MV-4-11 (cell line): ENCODE measurements at places on chromosomes 3 and 15.
A peak's percentile ranks its signal among the peaks of the same experiment; 100 is the strongest.

GRCh38 chr3:73624821-73625665 is at the start of gene PDZRN3:
TSS of gene PDZRN3 (minus strand) at chr3:73624941.
- DNase-seq, result no peak

GRCh38 chr3:105823149-105823867 is 45.5 kb downstream of the CBLB start:
- DNase-seq, result no peak

- DNase-seq, result no peak
Measured at GRCh38 chr3:71510510-71510909, 73.0 kb downstream of the FOXP1 start.

DNA sequence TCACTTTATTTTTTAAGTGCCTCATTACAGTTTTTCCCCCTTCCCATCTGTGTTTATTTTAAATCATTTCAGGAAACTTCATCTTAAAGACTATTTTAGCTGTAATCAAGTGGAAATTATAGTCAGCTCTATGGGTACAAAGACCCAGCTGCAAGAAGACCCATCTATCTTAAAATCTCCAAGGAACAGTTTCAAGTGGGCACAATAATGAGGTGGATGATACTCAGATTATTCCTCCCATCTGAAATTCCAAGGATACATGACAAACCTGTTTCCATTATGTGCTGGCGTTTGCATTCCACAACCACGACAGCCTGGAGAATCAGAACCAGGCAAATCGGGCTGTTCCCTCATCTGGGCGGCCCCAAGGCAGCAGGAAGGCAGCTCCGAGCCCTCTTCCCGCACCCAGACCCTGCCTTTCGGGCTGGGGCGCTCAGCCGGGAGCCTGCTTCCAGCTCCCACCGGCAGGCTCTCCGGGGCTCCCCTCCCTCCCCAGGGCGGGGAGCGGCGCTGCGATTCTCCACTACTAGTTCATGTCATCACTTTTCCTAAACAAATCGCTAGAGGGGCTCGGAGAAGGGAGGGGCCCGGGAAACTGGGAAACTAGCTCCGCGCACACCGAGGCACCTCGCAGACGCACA is at the start of gene MGLL:
Gene MGLL (minus strand): TSS at position 475 of the 641 bp plus-strand sequence. CDS start 197 bp downstream, at position 278.
- no peak for DNase-seq

GRCh38 chr15:38490242-38490922 is 36.5 kb downstream of the FAM98B start:
- no peak for DNase-seq

- DNase-seq, result peak; percentile 7
Measured at GRCh38 chr3:44902628-44903027, 28.2 kb downstream of the TGM4 start.

DNA sequence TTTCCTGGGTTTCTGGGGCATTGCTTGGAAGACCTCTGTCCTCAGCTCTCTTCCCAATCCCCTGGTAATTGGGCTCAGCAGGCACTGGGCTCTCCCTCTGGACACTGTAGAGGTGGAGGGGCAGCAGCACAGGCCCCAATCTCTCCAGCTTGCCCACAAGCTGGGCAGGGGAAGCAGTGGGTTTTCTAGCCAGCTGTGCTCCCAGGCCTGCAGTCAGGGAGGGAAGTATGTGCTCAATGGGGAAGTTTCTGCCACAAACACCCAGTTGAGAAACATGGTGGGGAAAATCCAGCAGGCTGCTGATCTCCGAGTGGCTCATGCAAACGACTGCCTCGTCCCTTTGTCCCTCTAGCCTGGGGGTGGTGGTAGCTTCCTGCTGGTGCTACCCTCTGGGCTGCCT is 12.8 kb upstream of the RFT1 start:
- peak; percentile 88 for DNase-seq

DNA sequence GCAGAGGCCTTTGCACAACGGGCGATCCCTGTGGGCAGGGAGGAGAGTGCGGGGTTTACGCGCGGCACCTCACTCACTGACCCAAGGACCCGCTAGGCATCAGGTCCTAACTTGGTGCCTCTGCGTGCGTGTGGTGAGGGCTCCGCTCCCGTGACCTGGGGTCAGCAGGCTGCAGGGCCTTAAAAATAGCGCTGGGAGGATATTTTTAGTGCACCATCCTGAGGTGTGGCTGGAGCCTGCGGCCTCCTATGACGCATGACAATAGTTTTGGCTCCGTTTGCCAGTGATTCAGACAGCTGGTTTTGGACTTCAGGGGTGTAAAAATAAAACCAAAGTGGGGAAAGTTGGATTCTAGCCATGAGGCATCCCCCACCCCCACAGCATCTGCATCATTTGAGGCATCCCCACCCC is 139.0 kb downstream of the FAM43A start:
- peak; percentile 83 for DNase-seq

GRCh38 chr15:83404121-83404520 is 43.0 kb upstream of the SH3GL3 start:
- DNase-seq, result no peak

- DNase-seq, result peak; percentile 12
Measured at GRCh38 chr3:22887664-22888291, 315.3 kb upstream of the UBE2E2 start.

GRCh38 chr15:25766417-25766816 is 96.7 kb downstream of the ATP10A start:
- DNase-seq, result no peak

DNA sequence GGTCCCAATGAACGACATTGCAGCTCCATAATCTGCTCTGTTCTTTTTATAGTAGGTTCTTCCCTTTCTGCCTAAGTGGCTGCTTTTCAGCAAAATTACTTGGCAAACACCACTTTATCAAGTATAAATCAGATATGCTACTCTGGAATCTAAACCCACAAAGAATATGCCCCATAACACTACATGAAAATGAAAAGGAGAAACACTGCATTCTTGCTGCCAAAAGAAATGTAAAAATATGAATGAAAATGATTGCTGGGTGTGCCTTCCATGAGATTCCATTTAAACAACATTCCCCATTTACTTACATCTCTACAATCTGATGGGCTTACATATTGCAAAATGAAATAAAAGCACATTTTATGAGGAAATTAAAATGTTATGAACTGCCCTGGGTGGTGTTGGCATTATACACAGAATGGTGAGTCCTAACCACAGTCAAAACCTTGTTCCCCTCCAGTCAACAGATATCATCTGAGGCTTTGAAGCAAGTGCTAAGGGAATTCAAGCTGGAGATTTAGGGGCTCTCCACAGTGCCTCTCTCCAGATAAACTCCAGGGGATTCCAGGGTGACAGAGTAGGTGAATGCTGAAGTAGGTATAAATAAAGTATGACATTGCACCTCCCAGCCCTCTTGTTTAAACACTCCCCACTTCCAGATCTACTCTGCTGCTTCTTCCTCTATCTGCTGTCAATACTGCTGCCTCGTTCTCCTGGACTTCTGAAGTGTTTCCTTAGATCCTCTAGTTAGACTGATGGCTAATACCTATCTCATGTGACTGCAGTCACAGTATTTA is 136.5 kb downstream of the RORA start:
- no peak for DNase-seq

GRCh38 chr3:106570426-106570825 is 701.6 kb upstream of the CBLB start:
- no peak for DNase-seq

DNA sequence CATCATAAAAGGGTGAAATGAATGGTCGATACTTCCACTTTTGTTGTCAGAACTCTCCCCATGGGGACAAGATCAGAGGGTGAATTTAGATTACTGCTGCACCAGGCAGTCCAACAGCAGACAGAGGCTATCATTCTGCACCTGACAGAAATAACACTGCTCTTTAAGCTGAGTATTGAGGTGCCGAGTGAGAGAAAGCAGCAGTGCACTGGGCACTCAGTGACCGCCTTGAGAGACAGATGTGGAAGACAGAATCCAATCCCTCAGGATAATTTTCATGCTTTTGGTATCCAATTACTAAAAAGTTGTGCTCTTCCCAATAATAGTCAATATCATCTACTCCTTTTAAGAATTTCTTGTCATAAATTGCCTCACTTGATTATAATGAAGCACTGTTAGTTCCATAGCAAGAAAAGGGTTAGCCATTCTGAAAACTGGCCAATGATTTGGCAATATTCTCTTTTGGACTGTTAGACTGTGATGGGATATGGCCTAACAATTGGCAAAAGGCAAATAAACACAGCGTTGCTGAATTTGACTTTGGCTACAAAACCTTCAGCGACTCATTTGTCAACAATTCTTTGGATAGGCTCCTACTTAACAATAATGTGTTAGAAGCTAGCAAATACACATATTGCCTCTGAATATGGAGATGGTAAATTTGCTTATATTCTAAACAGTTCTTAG is 5.5 kb downstream of the FGF7 start:
- no peak for DNase-seq

DNA sequence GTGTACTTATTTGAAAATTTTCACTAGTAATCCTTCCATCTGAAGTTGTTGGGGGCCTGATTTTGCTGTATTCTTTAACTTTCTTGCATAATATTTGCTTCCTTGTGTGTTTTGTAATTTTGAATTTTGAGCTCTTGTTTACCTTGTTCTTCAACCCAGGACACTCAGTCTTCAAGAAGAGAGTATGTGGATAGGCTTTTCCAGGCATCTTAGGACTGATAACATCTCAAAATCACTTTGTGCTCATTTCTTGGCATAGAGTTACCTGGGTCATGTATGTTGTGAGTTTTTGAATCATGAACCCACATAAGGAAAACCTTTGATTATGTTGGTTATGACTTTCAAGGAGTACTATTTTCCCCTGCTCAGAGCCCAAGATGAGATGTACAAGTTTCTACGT is 13.4 kb downstream of the BTD start:
- no peak for DNase-seq

GRCh38 chr3:183581496-183582155 is 26.1 kb upstream of the KLHL6 start:
- no peak for DNase-seq

- DNase-seq, result no peak
Measured at GRCh38 chr3:169886671-169887070, 16.9 kb upstream of the LRRC31 start.

GRCh38 chr3:71057526-71057894 is 526.0 kb downstream of the FOXP1 start:
- no peak for DNase-seq

DNA sequence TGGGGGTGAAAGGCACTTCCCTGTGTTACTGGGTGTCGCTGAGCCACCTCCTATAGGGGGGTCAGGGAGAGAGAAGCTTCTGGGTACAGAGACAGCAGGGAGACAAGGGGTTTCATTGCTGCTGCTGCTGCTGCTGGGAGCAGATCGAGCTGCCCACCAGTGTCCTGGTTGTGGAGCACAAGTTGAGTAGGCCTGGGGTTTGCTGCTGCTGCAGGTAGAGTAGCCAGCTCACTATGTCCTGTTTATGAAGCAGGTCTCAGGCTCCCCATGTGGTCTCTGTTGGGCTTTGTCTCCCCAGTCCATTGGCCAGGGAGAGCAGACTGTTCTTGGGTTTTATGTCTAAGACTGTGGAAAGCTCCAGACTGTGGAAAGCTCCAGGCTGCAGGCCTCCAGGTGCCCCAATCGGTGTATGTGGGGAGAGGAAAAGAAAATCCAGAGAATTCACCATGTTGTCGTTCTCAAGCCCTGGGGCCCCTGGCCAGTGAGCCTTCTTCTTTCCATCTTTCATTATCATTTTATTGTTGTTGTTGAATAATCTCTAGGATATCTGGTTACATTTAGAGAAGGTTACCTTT is 157.8 kb downstream of the ADAMTS17 start:
- DNase-seq, result no peak

GRCh38 chr3:105523501-105523900 is 156.8 kb downstream of the ALCAM start:
- no peak for DNase-seq

- DNase-seq, result no peak
Measured at GRCh38 chr3:76765511-76765910, 274.4 kb upstream of the ROBO2 start.

GRCh38 chr15:66089049-66089448 is 164.5 kb downstream of the MEGF11 start:
- DNase-seq, result no peak

GRCh38 chr15:93562395-93563123 is 473.5 kb upstream of the RGMA start:
- no peak for DNase-seq

GRCh38 chr15:95829062-95829461 is 501.4 kb upstream of the NR2F2 start:
- no peak for DNase-seq

GRCh38 chr3:195708626-195709481 is 11.9 kb upstream of the MUC20 start:
- no peak for DNase-seq

DNA sequence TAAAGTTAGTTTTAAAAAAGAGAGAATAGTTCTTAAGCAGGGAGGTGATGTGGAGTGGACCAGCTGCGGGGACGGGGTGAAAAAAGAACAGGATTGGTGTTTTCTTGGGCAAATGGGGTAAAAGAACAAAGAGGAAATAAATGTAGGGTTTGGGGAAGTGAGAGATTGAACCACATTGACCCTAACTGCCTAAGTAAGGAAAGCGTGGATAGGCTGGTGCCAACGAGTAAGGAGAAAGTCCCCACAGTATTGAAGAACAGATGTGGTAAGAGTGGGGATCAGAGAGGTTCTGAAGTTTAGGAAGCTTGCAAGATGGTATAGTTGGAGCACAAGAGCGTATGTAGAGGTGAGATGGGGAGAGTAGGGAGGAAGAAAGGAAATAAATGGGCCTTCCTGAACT is 17.0 kb downstream of the IREB2 start:
- DNase-seq, result peak; percentile 98

- no peak for DNase-seq
Measured at GRCh38 chr15:31102374-31103342, 1.1 kb upstream of the TRPM1 start.

GRCh38 chr15:57667171-57667849 is 39.2 kb upstream of the POLR2M start:
- DNase-seq, result no peak

GRCh38 chr3:7238565-7239295 is 377.8 kb downstream of the GRM7 start:
- DNase-seq, result no peak

DNA sequence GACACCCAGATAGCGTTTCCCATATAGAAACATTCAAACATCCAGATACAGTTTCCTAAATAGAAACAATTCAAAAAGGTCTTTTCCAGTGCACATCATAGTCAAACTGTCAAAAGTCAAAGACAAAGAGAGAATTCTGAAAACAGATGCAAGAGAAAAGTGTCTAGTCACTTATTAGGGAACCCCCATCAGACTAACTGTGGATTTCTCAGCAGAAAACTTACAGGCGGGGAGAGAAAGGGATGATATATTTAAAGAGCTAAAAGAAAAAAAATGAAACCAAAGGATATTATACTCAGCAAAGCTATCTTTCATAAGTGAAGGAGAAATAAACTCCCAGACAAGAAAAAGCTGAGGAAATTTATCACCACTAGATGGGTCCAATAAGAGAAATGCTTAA is 22.3 kb upstream of the CX3CR1 start:
- no peak for DNase-seq

- DNase-seq, result peak; percentile 15
Measured at GRCh38 chr15:51403072-51403878, 61.8 kb downstream of the GLDN start.

DNA sequence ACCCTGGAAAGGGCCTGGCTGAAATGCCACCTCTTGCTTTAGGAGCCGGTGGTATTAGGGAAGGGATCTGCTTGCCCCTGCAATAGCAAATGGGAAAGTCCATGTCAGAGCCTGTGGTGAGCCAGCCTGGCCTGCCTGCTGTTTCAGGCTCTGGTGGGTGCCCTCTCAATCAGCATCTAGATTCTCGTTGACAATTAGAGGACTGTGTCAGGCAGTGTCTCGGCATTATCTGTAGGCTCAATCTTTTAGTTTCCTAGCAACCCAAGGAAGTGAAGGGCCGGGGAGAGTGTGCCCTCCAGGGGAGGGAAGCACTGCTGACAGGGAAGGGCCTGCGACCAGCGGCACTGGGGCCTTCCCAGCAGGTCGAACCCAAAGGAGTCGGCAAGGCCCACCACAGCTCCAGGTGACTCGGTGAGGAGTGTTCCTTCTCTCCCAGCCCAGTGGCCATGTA is 42.1 kb downstream of the TLE3 start:
- DNase-seq, result no peak
